Chondrocyte (in vitro differentiated cells): ENCODE measurements at places on chromosomes 3 and 15.
A peak's percentile ranks its signal among the peaks of the same experiment; 100 is the strongest.

DNA sequence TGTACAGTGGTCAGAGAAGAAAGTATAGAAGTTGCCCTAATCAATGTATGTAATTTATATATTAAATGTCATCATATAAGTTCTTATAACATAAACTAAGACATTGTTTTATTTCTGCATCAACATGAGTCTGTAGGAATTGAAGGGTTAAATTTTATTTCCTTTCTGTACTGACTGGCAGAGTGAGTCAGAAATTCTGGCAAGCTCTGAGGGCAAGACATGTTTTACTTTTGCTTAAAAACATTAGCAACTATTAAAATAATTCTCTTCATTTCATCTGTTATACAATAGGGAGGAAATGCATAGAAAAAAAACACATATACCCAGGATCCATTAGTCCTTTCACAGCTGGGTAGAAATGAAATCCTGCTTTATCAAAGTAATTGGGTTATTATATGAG is 171.4 kb upstream of the ALCAM start:
- no peak overlapping the region for H3K4me3 ChIP-seq
- H3K27ac ChIP-seq = peak overlapping the region; percentile 34
- peaks cover 23% of the 10 kb centered on the region for H3K4me1 ChIP-seq
- H3K27me3 ChIP-seq = no peaks in the 10 kb centered on the region
- peaks cover 2% of the 10 kb centered on the region for H3K36me3 ChIP-seq

GRCh38 chr15:69159805-69160140 is 662 bp upstream of the GLCE start:
- H3K27ac ChIP-seq = peak overlapping the region; percentile 84

- H3K27me3 ChIP-seq = no peaks in the 10 kb centered on the region
- H3K4me3 ChIP-seq = no peak overlapping the region
- peaks cover 34% of the 10 kb centered on the region for H3K4me1 ChIP-seq
- no peak for DNase-seq
- H3K27ac ChIP-seq = peak overlapping the region; percentile 12
Measured at GRCh38 chr3:65902304-65902793, 136.4 kb downstream of the MAGI1 start.

GRCh38 chr15:49174902-49175301 is 4.9 kb downstream of the GALK2 start:
- peaks cover 2% of the 10 kb centered on the region for H3K36me3 ChIP-seq
- H3K4me3 ChIP-seq = no peak overlapping the region
- H3K27me3 ChIP-seq = no peaks in the 10 kb centered on the region
- H3K4me1 ChIP-seq = peaks cover 23% of the 10 kb centered on the region
- DNase-seq = no peak

DNA sequence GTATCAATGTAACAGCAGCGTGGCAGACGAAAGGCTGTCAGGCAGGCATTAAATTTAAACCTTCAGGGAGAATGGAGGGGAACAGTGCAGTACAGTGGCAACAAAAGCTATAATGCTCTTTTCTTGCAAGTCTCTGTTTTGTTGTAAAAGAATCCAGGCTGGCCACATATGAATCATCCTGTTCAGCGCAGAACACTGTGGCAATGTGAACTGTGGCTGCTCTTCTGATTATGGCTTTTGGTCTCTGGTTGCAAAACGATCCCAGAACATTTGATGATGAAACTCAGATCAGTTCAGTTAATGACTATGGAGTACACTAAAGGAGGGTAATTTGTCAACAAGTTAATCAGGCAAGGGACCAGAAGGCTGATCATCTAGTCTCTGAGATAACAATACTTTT is 219.7 kb upstream of the SGO1 start:
- H3K36me3 ChIP-seq = no peaks in the 10 kb centered on the region
- DNase-seq = no peak
- peaks cover 10% of the 10 kb centered on the region for H3K27me3 ChIP-seq
- no peaks in the 10 kb centered on the region for H3K4me1 ChIP-seq

- H3K4me1 ChIP-seq = peaks cover 12% of the 10 kb centered on the region
- peaks cover 1% of the 10 kb centered on the region for H3K27me3 ChIP-seq
- no peaks in the 10 kb centered on the region for H3K36me3 ChIP-seq
- H3K27ac ChIP-seq = no peak overlapping the region
- no peak for DNase-seq
- no peak overlapping the region for H3K4me3 ChIP-seq
Measured at GRCh38 chr3:31440878-31441277, 91.8 kb upstream of the STT3B start.

DNA sequence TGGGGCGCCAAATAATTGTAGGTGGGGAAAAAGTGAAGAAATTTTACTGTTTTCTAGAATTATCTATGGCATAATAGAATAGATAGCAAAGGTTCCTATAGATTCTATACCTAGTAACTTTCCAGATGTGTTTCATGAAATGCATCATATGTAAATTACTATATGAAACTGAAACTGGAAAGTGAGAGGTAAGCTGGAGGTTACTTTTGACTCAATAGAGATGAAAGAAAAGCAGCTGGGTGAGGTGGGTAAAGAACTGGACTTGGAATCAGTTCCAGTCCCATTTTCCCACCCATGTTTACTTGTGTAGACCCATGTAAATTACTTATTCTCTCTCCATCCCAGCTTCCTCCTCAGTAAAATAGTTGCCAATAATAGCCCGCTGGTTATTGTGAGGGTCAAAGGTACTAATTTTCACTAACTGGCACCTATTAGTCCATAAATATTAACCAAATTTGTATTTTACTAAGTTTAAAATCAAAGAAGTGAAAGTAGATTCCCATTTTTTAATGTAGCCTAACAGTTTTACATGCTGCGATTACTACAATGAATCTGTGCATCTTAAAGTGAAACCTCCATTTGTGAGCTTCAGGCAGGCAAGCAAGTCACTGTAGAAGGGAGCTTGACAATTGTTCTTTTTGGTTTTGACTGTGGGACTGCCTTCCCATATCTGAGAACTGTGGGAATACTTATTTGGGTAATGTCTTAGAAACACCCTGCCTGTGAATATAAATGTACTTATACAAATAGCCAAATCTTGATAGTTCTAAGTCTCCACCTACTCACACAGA is 312.1 kb downstream of the SLC9A9 start:
- no peaks in the 10 kb centered on the region for H3K36me3 ChIP-seq
- DNase-seq = no peak
- H3K27me3 ChIP-seq = no peaks in the 10 kb centered on the region
- H3K4me3 ChIP-seq = peak overlapping the region; percentile 41

DNA sequence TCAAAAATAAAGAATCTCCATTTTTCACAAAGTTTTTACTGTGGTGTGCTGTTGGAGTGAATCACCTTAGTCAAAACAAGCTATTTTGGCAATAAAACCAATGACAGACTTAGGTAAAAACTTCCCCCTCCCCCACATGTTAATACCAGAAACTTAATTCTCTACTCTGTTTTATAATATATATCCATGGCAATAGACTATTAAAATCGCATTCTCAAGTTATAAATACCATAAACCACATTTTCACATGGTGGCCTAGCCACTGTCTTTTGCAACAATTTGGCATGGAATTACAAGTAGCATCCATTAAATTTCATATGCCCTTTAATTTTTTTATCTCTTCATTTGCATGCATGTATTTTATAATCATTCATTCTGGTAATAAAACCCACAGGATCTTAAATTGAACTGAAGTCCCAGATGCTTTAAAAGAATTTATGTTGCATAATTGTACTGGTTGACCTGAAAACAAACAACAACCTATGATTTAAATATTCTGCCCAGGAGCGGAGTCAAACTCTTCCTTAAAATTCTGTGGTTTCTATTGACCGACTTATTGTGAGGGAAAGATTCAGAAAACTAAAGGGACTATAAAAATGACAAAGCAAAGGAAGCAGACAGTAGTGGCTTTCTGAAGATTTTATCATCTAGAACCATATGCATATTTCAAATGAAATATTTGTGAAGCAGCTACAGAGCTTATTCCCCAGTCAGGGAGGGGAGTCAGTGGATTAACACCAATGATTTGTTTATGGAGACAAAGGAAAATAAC is 229.0 kb upstream of the TBL1XR1 start:
- no peak overlapping the region for H3K27ac ChIP-seq
- H3K27me3 ChIP-seq = no peaks in the 10 kb centered on the region
- no peaks in the 10 kb centered on the region for H3K36me3 ChIP-seq
- no peak for DNase-seq
- no peak overlapping the region for H3K4me3 ChIP-seq

DNA sequence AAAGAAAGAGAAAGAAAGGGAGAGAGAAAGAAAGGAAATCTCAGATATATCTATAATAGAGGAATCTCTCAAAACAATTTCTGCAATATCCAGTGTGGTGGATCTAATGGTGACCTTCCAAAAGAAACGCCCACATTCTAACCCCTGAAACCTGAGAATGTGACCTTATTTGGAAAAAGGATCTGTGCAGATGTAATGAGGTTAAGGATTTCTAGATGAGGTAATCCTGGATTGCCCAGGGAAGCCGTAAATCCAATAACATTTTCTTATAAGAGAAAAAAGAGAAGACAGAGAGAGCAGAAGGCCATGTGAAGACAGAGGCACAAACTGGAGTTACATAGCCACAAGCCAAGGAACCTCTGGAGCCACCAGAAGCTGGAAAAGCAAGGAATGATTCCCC is 307.6 kb downstream of the ZBTB20 start:
- no peaks in the 10 kb centered on the region for H3K36me3 ChIP-seq
- H3K4me1 ChIP-seq = peaks cover 8% of the 10 kb centered on the region
- H3K27ac ChIP-seq = no peak overlapping the region
- no peak overlapping the region for H3K4me3 ChIP-seq
- H3K27me3 ChIP-seq = no peaks in the 10 kb centered on the region

GRCh38 chr3:155737844-155738460 is 6.9 kb downstream of the PLCH1 start:
- peaks cover 24% of the 10 kb centered on the region for H3K27me3 ChIP-seq
- no peaks in the 10 kb centered on the region for H3K4me1 ChIP-seq
- no peak for DNase-seq
- H3K27ac ChIP-seq = no peak overlapping the region
- H3K4me3 ChIP-seq = no peak overlapping the region

- no peaks in the 10 kb centered on the region for H3K36me3 ChIP-seq
- no peak for DNase-seq
- peak overlapping the region; percentile 26 for H3K4me3 ChIP-seq
- peaks cover 70% of the 10 kb centered on the region for H3K4me1 ChIP-seq
- peak overlapping the region; percentile 95 for H3K27ac ChIP-seq
- no peaks in the 10 kb centered on the region for H3K27me3 ChIP-seq
Measured at GRCh38 chr3:43872301-43872700, 181.6 kb downstream of the ABHD5 start.

DNA sequence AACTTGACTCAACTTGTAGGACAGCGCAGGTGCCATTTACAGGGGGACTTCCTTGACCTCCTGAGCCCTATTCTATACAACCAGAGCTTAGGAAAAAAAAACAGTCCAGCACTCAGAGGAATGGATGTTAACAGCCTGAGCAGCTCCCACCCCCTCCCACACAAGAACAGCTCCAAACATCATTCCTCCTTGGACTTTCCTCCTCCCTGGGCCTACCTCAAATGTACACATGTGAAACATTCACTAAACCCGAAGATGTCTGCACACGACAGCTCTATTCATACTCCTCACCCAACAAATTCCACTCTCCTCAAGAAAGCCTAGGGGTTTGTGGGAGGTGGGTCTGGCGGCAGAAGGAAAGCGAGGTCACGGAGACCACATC is 503 bp upstream of the ATRIP start:
- peaks cover 10% of the 10 kb centered on the region for H3K36me3 ChIP-seq
- peak overlapping the region; percentile 94 for H3K4me3 ChIP-seq
- no peak for DNase-seq
- H3K4me1 ChIP-seq = peaks cover 46% of the 10 kb centered on the region
- peak overlapping the region; percentile 95 for H3K27ac ChIP-seq

- peaks cover 19% of the 10 kb centered on the region for H3K4me1 ChIP-seq
- no peaks in the 10 kb centered on the region for H3K27me3 ChIP-seq
- no peak overlapping the region for H3K4me3 ChIP-seq
- no peak overlapping the region for H3K27ac ChIP-seq
Measured at GRCh38 chr15:51758645-51759044, 7.2 kb downstream of the TMOD2 start.

GRCh38 chr3:127329631-127330285 is 41.9 kb upstream of the PRR20G start:
- no peaks in the 10 kb centered on the region for H3K4me1 ChIP-seq
- DNase-seq = no peak
- peaks cover 14% of the 10 kb centered on the region for H3K27me3 ChIP-seq
- peaks cover 8% of the 10 kb centered on the region for H3K36me3 ChIP-seq
- no peak overlapping the region for H3K27ac ChIP-seq

DNA sequence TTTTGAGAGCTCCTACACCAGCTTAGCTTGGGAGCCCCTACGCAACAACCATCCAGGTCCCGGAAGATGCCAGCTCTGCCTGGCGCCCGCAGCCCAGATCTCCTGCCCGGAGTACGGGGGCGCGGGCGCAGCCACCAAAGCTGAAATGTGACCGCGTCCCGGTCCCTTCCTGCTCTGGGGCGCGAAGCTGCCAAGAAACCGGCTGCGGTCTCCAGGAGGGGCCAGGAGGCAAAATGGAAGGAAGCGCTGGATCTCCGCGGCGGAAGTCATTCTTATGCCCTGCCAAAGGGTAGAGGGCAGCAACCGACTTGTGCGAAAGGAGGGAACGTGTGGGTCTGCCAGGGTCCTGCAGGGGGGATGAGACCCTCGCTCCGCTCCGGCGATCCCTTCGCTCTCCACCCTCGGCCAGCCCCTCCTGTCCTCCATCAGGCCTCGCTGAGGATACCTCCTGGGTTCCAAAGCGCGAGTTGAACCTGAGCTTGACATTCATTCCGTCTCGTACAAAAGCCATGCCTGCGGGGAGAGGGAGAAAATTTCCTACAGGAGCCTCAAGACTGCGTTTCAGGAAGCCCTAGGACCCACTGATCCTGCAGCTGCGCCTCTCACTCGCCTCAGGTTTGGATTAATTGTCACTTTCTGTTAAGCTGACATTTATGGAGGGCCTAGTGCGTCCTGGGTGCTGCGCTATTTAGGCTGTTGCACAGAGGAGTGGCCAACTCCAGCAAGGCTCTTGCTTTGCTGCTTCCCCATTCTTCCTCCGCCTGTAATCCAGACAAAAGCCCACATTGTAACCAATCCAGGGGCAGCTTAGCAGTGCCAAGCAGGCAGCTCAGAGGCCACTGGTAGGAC is 98.3 kb upstream of the VGLL3 start:
- peak; percentile 77 for DNase-seq
- no peak overlapping the region for H3K27ac ChIP-seq
- H3K4me3 ChIP-seq = no peak overlapping the region
- no peaks in the 10 kb centered on the region for H3K36me3 ChIP-seq
- H3K4me1 ChIP-seq = peaks cover 9% of the 10 kb centered on the region

GRCh38 chr3:188575501-188575900 is 421.5 kb downstream of the LPP start:
- DNase-seq = no peak
- peaks cover 52% of the 10 kb centered on the region for H3K4me1 ChIP-seq
- no peak overlapping the region for H3K4me3 ChIP-seq
- peaks cover 3% of the 10 kb centered on the region for H3K36me3 ChIP-seq

DNA sequence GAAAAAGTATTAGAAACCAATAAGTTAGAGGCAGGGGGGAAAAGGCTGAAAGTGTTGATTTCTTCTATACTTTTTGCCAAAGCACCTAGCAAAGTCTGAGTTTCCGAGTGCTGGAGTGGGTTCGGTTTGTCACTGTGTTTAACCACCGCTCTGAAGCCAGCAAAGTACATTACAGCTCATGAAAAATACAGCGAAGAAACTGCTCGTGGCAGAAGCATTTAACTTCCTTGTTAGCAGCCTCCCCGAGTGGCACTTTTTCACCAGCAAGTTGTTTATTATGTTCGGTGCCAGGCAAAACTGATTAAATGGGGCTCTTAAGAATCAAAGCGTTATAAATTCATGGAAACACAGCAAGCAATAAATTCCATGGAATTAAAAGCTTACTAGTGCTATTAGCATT is 313.6 kb downstream of the FOXP1 start:
- peaks cover 4% of the 10 kb centered on the region for H3K36me3 ChIP-seq
- H3K4me1 ChIP-seq = peaks cover 17% of the 10 kb centered on the region
- no peak for DNase-seq
